NCI-H2171 (cell line): ENCODE measurements at places on chromosomes 4 and X.

- no peak for DNase-seq
Measured at GRCh38 chr4:95761426-95761825, 78.5 kb upstream of the PDHA2 start.

GRCh38 chrX:48696909-48697727 lies 584 bp downstream of the SUV39H1 start:
- peak; percentile 37 for DNase-seq

GRCh38 chr4:117331817-117332216 lies 246.4 kb upstream of the TRAM1L1 start:
- DNase-seq: no peak

GRCh38 chrX:72230290-72230689 lies 8.5 kb downstream of the ERCC6L start:
- no peak for DNase-seq

- no peak for DNase-seq
Measured at GRCh38 chr4:71045256-71045655, 51.8 kb downstream of the DCK start.

- DNase-seq: no peak
Measured at GRCh38 chr4:53023677-53024299, 161.7 kb downstream of the RASL11B start.

- DNase-seq: no peak
Measured at GRCh38 chrX:94695910-94696309, 1021.9 kb downstream of the FAM133A start.

DNA sequence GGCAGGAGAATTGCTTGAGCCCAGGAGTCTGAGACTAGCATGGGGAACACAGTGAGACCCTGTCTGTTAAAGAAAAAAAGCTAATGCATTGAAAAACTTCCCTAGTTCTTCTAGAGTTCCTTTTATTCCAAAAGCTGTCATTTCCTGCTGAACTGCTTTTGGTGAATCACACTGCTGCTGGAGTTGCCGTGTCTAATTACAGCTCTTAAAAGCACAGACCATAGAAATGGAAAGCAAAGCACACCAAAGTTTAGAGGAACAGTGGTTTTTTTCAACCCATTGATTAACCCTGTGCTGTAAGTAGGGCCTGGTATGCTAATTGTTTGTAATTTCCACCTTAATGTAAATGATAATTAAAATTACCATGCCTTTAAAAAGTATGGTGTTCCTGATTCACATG lies 52.4 kb downstream of the SEPTIN11 start:
- no peak for DNase-seq

- DNase-seq: peak; percentile 38
Measured at GRCh38 chr4:78864405-78865024, 74.7 kb downstream of the PAQR3 start.

DNA sequence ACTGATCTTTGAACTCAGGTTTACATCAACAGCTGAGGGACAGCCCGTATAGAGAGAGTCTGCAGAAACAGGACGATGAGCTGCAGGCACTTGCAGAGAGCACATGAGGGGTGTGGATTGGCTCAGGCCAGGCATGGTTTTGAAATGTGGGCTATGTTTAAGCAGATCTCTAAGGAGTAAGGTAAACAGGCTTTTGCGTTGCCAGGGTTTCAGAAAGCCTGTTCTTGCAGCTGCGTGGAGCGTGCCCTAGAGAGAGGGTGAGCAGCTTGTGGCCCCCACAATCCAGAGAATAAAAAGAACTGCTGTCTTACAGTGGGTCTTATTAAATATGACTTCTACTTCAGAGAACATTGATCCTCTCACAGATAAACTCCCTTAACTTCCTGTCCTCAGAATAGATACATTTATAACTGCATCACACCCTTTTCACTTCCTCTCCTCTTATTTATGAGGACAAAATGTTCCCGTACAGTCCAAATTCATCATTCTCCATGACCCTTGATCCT lies 64.1 kb downstream of the TMA16 start:
- DNase-seq: no peak

GRCh38 chr4:110087070-110087708 lies 111.2 kb downstream of the ELOVL6 start:
- DNase-seq: no peak

DNA sequence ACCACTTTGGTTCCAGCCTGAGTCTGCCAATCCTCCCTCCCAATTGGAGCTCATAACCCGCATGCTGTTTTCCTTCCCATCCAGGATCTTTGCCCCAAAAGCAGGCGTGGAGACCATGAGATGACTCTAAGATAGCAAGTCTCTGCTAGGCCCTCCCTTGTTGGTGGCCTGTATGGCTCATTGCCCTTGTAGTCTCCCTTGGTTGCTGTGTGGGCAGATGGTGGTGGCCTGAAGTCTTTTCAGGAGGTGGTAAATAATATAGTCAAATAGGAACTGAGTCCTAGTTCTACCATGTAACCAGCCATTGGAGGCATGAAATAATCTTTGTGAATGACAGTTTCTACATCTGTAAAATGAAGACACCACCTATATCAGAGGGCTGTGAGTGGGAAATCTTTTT lies 1.2 kb downstream of the ATP6AP1 start:
- no peak for DNase-seq

- no peak for DNase-seq
Measured at GRCh38 chr4:36304138-36304681, 22.8 kb downstream of the DTHD1 start.

DNA sequence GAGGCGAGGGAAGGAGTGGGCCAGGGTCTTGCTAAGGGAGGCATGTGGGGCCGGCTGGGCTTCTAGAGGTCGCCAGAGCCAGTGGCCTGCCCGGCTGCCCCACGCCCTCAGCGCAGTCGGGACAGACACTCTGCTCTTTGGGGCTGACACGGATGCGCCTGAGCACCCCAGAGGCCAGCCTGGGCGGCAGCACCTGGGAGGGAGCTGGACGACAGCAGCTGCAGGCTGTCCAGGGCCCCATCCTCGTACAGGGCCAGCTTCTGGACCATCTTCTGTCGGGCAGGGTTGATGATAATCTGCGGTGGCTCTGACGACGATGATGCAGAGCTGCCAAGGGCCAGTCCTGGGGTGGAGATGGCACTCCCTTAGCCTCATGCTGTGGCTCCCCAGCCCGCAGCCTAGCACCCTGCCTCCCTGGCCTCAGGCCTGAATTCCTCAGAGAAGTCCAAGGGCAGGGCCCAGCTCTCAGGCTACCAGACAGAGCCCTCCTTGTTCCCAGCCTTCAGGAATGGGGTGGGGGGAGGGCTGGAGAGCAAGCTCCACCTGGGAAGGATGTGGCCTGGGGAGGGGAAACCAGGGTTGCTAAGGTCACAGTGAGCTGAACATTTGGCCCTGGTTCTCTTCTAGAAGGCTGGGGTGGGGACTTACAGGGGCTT lies 7.2 kb downstream of the IRAK1 start:
- DNase-seq: no peak

GRCh38 chr4:122710434-122711308 lies 21.8 kb upstream of the BBS12 start:
- DNase-seq: no peak

DNA sequence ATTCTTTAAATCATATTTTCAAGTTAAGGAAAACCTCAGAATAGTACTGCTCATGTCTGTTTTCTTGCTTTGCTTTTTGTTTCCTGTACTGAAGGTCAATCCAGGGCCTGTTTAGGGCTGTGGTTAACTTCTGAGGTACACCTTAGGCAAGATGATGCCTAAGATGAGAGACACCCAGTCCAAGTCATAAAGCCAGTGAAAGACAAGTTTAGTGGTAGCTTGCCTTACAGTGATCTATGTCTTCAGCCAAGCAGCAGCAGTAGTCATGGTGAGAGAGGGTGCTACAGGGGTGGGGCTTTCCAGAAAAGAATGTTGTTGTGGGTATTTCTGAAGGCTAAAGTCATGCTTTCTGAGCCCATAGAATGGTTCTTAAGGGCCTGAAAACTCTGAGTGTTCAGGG lies 173.7 kb downstream of the VSIG4 start:
- DNase-seq: no peak

GRCh38 chr4:69120870-69121269 lies 24.6 kb downstream of the UGT2B7 start:
- no peak for DNase-seq

DNA sequence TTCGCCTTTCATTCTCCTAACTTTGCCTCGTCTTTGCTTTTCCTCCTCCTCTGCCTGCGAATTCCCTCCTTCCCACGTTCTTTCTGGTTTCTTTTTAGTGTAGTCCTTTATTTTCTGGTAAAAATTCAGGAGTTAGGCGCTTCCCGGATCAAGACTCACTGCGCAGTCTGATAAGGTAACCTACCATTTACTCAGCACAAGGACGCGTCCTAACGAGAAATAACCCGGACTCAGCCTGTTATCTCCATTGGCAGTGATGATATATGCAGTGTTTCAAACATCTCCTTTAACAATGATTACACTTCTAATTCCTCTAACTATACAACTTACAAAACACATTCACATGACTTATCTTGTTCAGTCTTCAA lies 357 bp upstream of the ETNPPL start:
- no peak for DNase-seq
